Melanocyte of skin (primary cell): ENCODE measurements at places on chromosomes 4 and X. TPM values are rescaled to one million over a fixed set of nuclear protein-coding genes. Genes with fewer than 3 reads are reported as not detected.

Gene SLC9B2
- 16.5 and 28.0 TPM in 2 replicates for total RNA-seq

Gene PLP1
- 171 and 295 TPM in 2 replicates for total RNA-seq

Gene IL2RG
- total RNA-seq: not detected in 2 replicates

Gene DDX3X
- 105 and 215 TPM in 2 replicates for total RNA-seq

Gene NRK
- under 0.01 and 1.5 TPM in 2 replicates for total RNA-seq

Gene NEUROG2
- total RNA-seq: not detected in 2 replicates

Gene KLHL13
- total RNA-seq: 3.5 and 7.7 TPM in 2 replicates

Gene SERTM2
- 0.34 and 0.36 TPM in 2 replicates for total RNA-seq

Gene NR3C2
- total RNA-seq: 0.93 and 1.3 TPM in 2 replicates

Gene MAGIX
- total RNA-seq: 1.1 and 1.7 TPM in 2 replicates

Gene TMSB15C
- 3.4 and 3.6 TPM in 2 replicates for total RNA-seq

Gene FAM114A1
- total RNA-seq: 98.4 and 247 TPM in 2 replicates

Gene RASSF6
- not detected in 2 replicates for total RNA-seq

Gene LRP2BP
- total RNA-seq: 1.0 and 1.5 TPM in 2 replicates

Gene ALAS2
- total RNA-seq: not detected in 2 replicates

Gene PRDM5
- 7.6 and 20.7 TPM in 2 replicates for total RNA-seq

Gene USP17L25
- total RNA-seq: not detected in 2 replicates

Gene CT45A1
- not detected in 2 replicates for total RNA-seq

Gene TCEAL1
- 27.6 and 29.2 TPM in 2 replicates for total RNA-seq

Gene RS1
- total RNA-seq: not detected in 2 replicates

Gene KLKB1
- 0.34 and 0.73 TPM in 2 replicates for total RNA-seq

Gene SCRG1
- under 0.01 TPM in 1 of 2 replicates, not detected in the other for total RNA-seq

Gene TLL1
- 0.15 TPM in 1 of 2 replicates, not detected in the other for total RNA-seq

Gene AFF2
- under 0.01 and 0.69 TPM in 2 replicates for total RNA-seq

Gene PNMA6F
- total RNA-seq: not detected in 2 replicates

Gene PAGE1
- not detected in 2 replicates for total RNA-seq

Gene CYTL1
- total RNA-seq: 4.8 and 8.4 TPM in 2 replicates

Gene BEND2
- total RNA-seq: not detected in 2 replicates

Gene PUDP
- 5.9 and 14.5 TPM in 2 replicates for total RNA-seq

Gene DUSP9
- 2.3 and 5.4 TPM in 2 replicates for total RNA-seq

Gene FRMPD4
- 0.15 and 0.33 TPM in 2 replicates for total RNA-seq

Gene LARP7
- total RNA-seq: 18.9 and 36.7 TPM in 2 replicates

Gene PAGE2B
- not detected in 2 replicates for total RNA-seq

Gene CMC4
- 9.6 and 12.0 TPM in 2 replicates for total RNA-seq

Gene MAGEA2
- total RNA-seq: not detected in 2 replicates

Gene ZNF141
- 12.7 and 23.4 TPM in 2 replicates for total RNA-seq

Gene GC
- not detected in 2 replicates for total RNA-seq

Gene TIGD4
- total RNA-seq: 1.7 and 1.8 TPM in 2 replicates

Gene TMPRSS11B
- total RNA-seq: not detected in 2 replicates

Gene ADAM29
- total RNA-seq: not detected in 2 replicates
